ENCODE measurements at places on chromosomes 16 and 17.

DNA sequence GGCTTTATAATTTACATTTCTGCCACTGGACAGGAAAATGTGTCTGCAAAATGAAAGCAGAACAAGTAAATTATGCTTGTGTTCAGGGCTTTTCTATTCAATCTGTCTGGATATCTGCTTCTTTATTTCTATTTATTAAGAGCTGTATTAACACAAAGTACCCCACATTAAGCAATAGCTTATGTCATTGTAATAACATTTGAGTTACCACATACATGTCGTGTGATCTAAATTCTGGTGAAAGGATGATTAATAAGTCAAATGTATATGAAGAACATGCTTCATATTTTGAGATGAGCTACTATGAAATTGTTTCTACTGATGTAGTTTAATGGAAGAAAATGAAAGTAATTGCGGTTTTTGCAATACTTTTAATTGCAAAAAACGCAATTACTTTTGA lies 238.2 kb downstream of the KCNJ2 start:
- DNase-seq, result no peak

- DNase-seq, result no peak
These were observed 77.8 kb downstream of the RTN4RL1 start for GRCh38 chr17:1947229-1947742.

DNA sequence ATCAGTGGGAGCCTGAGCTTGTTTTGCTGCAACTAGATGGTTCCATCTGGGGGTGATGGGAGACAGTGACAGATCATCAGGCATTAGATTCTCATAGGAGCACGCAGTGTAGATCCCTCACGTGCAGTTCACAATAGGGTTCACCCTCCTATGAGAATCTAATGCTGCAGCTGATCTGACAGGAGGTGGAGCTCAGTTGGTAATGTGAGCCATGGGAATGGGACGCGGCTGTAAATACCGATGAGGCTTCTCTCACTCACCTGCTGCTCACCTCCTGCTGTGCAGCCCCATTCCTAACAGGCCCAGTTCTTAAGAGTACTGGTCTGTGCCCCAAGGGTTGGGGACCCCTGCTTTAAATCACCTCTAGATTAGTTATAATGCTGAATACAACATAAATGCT lies 137.5 kb upstream of the PLEKHM1 start:
- DNase-seq, result no peak

DNA sequence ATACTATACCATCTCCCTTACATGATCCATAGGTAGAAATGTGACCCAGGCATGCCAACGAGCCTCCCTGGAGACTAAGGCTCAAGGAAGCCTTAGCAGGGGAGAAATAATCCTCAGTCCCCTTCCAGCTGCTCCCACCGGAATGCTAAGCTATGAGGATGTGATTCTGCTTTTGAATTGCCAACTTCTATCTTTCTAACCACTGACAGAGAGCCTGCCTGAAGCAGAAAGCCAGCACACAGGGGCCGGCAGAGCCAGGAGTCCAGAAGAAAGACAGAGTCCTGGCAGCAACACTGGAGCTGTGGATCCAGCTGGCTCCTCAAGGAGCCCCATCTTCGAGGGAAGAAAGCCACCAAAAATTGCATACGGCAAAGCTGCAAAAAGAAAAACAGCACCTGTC lies 579.6 kb upstream of the CDH5 start:
- DNase-seq, result no peak

GRCh38 chr17:55341432-55341831 lies 76.7 kb downstream of the HLF start:
- DNase-seq, result no peak

DNA sequence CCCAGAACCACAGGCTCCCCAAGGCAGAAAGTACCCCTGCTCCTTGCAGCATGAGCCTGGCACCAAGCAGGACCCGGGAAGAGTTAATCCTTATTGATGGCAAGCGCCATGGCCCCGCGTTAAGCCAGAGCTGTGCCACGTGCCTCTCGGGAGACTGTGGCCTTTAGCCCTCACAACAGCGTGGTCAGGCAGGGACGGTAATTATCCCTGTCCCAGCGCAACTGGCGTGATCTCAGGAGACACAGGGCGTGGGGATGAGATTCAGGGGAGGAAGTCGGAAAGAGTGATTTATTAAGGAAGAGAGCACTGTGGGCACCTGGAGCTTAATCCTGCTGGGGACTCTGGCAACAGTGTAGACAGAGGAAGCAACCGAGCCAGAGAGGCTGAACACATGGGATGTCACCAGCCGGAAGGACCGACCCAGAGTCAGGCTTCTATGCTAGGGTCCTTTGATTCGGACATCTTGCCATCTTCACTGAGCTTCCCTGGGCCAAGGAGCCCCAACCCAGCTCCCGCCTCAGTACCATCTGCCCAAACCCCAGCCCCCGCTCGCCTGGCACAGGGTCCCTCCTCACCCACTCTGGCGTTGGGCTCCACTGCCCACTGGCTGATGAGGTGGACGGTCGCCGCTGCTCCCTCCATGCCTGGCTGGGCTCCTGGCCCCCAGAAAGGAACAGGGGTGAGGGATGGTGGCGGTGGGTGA lies 16.9 kb downstream of the OTOP3 start:
- no peak for DNase-seq

DNA sequence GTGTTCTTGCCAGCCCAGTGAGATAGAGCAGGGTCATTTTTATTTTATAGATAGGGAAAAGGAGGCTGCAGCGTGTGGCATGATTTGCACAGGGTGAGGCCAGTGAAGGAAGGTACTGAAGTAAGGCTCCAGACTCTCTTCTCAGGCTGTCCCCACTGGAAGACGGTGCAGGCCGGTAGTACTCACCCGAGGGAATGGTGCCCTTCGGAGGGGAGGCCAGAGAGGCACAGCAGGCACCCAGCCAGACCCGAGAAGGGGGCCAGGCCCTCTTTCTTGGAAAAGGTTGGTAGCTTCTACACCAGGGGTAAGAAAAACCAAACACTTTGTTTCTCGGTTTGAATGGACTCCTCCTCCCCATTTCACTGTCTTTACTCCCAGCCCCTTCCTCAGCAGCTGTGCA lies 288 bp downstream of the ANKRD40CL start:
- no peak for DNase-seq

DNA sequence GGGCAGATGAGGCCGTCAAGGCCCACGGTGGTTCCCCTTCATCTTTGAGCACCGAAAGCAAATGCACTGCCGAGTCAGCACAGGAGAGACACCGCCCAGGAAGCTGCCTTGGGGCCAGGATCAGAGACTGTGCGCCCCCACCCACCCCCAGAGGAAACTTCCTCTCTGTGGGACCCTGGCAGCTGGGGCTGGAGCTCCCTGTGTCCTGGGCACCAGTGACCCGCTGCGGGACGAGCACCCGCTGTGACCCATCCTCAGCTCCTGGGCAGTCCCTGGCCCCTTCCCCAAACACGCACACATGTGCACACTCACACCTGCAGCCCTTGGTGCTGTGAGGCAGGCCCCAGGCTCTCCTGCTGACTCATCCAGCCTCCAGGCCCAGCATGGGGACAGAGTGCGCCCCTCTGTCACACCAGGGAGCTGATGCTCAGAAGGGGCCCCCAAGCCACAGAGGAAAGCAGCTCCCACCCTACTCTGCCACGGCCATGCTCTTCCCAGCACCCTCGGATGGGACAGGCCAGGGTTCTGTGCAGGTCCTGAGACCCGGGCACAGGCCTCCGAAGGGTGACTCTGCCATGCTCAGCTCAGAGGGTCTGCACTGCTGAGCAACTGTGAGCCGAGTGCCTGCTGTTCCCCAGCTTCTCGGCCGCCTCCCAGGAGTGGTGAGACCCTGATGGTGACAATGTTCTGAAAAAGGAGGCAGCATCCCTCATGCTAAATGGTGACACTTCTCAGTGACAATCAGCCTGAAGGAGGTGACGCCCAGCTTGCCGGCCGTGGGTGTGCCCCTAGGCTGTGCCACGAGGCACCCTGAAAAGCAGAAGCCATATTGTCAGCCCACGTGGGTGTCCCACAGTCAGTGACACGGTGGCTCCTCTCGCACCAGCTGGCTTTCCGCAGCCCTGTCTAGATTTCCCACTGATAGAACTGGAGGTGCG lies 3.6 kb downstream of the PIEZO1 start:
- DNase-seq, result peak; percentile 60

GRCh38 chr17:80773243-80773991 lies 218.2 kb upstream of the CHMP6 start:
- no peak for DNase-seq

DNA sequence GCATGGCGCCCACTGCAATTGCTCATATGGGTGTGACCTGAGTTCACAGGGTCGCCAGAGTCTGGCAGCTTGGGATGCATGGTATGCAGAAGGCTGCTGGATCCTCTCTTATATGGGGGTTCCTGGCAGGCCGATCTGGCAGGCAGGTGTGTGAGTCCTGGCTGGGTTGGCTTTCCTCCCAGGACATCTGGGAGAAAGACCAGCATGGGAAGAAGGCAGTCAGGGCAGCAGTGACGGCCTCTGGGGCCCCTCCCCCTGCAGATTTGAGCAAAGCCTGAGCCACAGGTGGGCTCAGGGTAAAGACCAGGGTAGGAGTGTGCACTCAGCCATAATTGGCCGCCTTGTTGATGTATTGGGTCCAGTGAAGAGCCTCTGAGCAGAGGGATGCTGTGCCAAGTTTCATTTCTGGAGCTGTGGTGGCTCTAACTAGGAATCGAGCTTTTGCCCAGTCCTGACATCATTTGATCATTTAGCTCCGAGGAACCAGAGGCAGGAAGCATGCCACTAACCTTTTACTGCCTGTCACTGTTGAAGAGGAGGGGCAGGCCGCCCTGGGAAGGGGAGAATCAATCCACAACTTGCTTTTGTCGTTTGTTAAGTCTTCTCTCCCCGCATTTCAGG lies 174.3 kb downstream of the CCDC182 start:
- no peak for DNase-seq

DNA sequence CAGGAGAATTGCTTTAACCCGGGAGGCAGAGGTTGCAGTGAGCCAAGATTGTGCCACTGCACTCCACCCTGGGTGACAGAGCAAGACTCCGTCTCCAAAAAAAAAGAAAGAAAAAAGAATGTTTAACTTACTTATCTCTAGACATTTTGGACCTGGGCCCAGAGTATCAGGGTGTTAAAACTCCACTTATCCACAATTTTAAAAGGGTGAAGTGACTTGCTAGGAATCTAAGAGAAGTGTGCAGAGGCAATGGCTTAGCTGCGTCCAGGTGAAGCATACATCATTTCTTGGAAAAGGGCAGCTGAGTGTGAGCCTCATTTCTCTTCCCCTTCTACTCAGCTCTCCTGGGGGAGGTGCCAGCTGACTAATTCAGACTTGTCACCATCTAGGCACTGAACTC lies 25.1 kb downstream of the ALDH3A2 start:
- no peak for DNase-seq

DNA sequence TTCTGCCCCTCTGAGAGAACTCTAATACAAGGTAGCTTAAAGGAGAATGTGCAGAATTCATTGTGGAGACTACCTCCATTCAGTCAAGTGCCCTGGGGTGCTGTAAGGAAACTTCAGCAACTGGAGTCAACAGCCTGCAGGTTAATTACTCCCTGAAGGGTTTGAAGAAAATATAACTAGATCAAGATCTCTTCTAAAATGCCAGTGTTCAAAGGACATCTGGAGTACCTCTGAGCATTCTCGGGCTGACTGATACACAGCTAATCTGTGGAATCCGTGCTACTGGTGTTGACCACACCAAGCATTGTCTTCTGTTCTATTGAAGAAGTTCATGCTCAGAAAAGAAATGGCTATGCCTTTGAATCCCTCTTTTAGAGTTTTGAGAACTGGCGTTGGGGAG lies 11.5 kb upstream of the ATXN1L start:
- DNase-seq, result no peak

GRCh38 chr17:59001158-59001814 lies 105.4 kb downstream of the TRIM37 start:
- peak; percentile 59 for DNase-seq

- DNase-seq, result no peak
These were observed 200.3 kb downstream of the MSI2 start for GRCh38 chr17:57456622-57457021.

GRCh38 chr16:10387188-10387617 lies 1.3 kb downstream of the ATF7IP2 start:
- no peak for DNase-seq

- no peak for DNase-seq
These were observed 92.4 kb upstream of the HSBP1 start for GRCh38 chr16:83715217-83715920.

- no peak for DNase-seq
These were observed 85.3 kb downstream of the RAB11FIP4 start for GRCh38 chr17:31476525-31477416.

- DNase-seq, result no peak
These were observed 1.7 kb upstream of the CCL1 start for GRCh38 chr17:34364751-34365150.

DNA sequence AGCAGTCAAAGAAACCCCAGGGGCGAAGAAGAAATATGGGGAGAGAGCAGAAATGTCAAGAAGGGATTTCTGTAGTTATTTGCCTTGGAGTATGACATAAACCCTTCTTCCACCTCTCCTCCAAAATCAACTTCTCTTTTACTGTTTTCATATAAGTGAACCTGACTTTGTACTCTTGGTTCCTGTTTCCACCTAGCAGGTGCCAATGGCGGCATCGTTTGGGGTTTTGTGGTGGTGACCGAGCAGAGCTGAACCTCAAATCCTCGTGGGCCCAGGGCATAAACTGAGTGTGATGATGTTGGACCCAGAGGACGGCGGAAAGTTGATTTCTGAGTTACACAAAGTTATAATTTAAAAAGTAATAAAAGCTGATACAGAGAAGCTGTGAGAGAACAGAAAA lies 39.6 kb upstream of the PSMD7 start:
- DNase-seq, result no peak

DNA sequence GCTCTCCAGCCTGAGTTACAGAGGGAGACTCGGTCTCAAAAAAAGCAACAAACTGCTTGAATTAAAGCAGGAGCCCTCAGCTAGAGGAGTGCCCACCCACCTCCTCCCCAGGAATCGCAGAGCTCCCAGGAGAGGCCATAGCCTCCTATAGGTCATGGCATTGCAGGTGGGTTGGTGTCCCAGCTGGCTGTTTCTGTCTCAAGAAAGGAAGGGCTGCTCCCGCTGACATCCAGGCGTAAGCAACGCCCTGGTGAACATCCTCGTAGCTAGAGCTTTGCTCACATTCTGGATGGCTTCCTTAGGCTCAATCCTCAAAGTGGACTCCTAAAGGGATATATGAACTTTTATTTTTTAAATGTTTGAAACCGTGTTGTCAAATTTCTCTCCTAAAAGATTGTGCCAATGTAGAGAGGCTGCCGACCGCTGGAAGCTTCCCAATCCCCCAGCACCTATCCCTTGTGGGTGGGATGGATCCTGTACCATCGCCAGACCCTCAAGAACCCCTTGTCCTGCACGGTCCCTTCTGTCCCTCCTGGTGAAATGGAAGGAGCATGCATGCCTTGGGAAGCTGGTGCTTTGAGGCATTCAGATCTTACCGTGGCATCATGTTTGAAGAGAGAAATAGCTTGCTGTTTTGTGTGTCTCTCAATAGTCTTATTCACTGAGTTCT lies 5.9 kb downstream of the NLRC5 start:
- DNase-seq, result no peak

GRCh38 chr17:13003454-13003851 lies 14.4 kb downstream of the ELAC2 start:
- no peak for DNase-seq

DNA sequence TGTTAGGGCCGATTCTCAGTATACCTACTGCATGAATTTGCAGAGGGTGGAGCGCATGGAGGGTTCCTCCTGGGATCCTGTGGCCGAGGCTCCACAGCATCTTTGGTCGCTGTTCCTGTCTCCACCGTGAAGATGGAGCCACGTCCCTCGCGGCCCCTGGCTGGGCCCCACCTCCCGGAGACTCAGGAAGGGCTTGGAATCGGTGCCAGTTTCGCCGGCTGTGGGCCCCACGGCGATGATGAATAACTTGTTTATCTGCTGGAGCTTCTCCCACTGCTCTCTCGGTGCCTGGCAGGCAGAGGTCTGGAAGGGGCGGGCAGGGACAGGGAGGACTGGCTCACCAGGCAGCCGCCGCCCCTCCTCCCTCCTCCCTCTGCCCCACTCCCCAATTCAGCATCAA lies 8.1 kb downstream of the SLC5A11 start:
- no peak for DNase-seq

Measured in activated CD4-positive, alpha-beta T cell treated with anti-CD3 and anti-CD28 coated beads, Interleukin-2, amount 50 U/mL, for 1 hour (primary cell).